Breast epithelium (tissue), 4 donors: ENCODE measurements at places on chromosomes 1 and 21. TPM values are rescaled to one million over a fixed set of nuclear protein-coding genes. Genes with fewer than 3 reads are reported as not detected.

Gene PADI4
- 1.3 TPM for total RNA-seq

GRCh38 chr1:27604579-27605299, 795 bp upstream of the AHDC1 start:
- peak overlapping the region; percentile 92 for H3K4me3 ChIP-seq
- H3K36me3 ChIP-seq = no peaks in the 10 kb centered on the region
- no peak for DNase-seq
- H3K27ac ChIP-seq = peak overlapping the region; percentile 97

DNA sequence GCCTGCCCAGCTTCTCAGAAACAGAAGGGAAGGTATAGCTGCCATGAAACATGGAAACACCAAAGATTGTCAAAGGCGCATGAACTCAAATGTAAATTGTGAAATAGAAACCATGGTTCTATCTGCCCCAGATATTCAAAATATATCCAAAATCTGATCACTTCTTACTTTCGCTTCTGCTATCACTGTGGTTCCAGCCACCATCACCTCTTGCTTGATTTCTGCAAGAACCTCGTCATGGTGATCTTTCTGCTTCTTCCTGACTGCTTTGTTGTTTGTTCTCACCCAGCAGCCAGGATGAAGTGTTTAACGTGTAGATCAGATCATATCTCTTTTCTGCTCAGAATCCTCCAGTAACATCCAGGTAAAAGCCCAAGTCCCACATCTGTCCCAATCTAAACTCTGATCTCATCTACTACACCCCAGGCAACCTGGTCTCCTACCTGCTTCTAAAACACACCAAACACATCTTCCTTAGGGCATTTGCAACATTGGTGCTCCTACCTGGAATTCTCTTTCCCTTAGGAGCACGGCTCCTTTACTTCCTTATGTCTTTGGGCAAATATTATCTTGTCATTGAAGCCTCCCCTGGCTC, 10.5 kb upstream of the LMO4 start:
- no peaks in the 10 kb centered on the region for H3K4me1 ChIP-seq
- H3K36me3 ChIP-seq = no peaks in the 10 kb centered on the region
- no peak overlapping the region for H3K4me3 ChIP-seq
- no peak for DNase-seq
- H3K27ac ChIP-seq = no peak overlapping the region
- no peaks in the 10 kb centered on the region for H3K27me3 ChIP-seq

DNA sequence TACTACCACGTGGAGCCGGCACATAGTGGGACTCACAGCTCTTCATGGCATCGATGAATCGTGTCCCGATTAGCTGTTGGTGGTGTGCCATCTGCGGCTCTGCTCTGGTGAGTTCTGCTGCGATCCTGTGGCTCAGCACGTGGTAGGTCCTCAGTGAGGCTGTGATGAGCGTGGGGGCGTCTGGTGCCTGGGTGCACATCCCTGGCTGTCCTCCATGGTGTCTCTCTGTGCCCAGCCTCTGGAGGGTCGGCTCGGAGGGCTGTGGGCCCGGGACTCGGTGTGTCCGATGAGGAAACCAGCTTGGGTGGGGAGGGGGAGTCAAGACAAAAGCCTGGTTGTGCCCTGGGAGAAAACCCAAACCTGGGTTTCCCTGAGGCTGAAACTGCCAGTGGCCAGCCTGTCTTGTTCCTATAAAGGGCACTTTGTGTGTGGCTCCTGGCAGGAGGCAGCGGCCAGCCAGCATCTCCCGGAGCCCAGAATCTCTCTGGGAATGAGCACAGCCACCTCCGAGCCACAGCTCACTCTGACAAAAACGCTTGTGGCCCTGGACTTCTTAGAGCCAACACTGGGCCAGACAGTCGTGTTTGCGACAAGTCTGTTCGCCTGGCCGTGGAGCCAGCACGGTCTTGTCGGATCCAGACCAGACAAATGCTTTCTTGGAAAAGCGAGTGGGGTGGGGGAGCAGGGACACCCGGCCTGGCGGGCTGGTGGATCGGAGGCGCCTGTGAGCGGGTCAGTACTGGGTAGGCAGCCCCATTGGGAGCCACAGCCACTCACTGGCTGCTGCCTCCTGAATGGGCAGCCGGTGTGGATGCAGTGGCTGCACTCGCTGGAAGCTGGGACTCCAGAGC, 31.8 kb downstream of the SPSB1 start:
- H3K36me3 ChIP-seq = no peaks in the 10 kb centered on the region
- peaks cover 18% of the 10 kb centered on the region for H3K4me1 ChIP-seq
- H3K27ac ChIP-seq = peak overlapping the region; percentile 74
- H3K4me3 ChIP-seq = peak overlapping the region; percentile 5
- no peak for DNase-seq
- no peaks in the 10 kb centered on the region for H3K27me3 ChIP-seq

DNA sequence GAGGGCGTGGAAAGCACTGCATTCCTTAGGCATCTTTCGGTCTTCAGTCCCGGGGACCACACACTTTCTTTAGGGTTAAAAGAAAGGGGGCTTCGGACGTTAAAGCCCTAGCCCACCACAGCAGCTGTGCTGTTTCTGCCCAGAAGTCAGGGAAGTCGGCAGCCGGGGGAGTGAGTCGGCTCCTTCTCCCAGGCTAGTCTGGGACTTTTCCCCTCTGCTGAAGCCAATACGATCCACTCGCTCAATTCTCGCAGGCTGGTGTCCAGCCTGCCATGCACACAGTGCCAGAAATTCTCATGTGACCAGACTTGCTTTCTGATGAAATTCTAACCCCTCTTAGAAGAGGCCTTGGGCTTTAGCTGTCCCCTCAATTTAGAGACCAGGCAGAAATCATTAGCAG, 67.7 kb downstream of the BCAR3 start:
- no peaks in the 10 kb centered on the region for H3K27me3 ChIP-seq
- no peaks in the 10 kb centered on the region for H3K36me3 ChIP-seq
- peak overlapping the region; percentile 67 for H3K4me3 ChIP-seq
- H3K4me1 ChIP-seq = peaks cover 4% of the 10 kb centered on the region

GRCh38 chr1:160018347-160018746, 13.4 kb downstream of the PIGM start:
- DNase-seq = no peak
- H3K4me1 ChIP-seq = no peaks in the 10 kb centered on the region
- H3K4me3 ChIP-seq = no peak overlapping the region
- H3K27me3 ChIP-seq = no peaks in the 10 kb centered on the region
- H3K27ac ChIP-seq = no peak overlapping the region

GRCh38 chr1:112731451-112731850, 16.3 kb upstream of the PPM1J start:
- no peak for DNase-seq
- no peaks in the 10 kb centered on the region for H3K4me1 ChIP-seq
- H3K36me3 ChIP-seq = no peaks in the 10 kb centered on the region
- H3K27ac ChIP-seq = no peak overlapping the region
- no peak overlapping the region for H3K4me3 ChIP-seq

Gene DNAI4
- 26.2 TPM for total RNA-seq

GRCh38 chr1:59556398-59556797, 258.4 kb upstream of the HOOK1 start:
- H3K4me1 ChIP-seq = no peaks in the 10 kb centered on the region
- H3K27me3 ChIP-seq = no peaks in the 10 kb centered on the region
- no peak for DNase-seq

Gene PODN
- total RNA-seq = 83.1 TPM

Gene SYNJ1
- 11.0 TPM for total RNA-seq

Gene NEXN
- total RNA-seq = 17.3 TPM

DNA sequence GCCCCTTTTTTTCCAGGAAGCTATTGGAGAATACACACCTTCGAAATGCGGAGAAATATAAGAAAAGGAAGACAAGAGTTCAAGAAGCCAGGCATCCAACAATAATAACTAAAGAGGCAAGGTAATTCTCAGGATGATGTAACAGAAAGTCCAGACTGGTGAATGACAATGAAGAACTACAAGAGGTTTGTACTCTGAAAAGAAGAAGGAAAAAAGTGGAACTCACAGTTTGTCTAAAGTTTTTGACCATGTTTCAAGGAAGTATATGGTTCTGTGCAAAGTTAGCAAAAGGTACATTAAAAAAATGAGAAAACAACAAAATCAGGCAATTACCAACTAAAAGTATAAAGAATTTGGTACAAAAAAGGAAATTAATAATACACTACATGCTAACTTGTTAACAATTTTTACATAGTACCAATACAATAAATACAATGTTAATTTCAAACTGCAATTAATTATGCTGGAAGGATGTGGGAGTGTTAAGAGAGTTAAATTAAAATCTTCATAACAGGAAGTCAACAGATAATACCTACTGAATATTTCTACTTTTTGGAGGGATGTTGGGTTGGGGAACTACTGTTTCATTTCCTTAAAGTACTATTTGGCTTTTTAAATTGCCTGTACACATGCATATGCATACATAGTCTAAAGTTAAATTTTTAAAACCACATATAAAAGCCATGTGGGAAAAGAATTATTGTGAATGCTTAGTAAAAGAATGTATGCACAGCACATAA, 12.9 kb upstream of the CD55 start:
- no peak overlapping the region for H3K27ac ChIP-seq
- no peak overlapping the region for H3K4me3 ChIP-seq
- H3K4me1 ChIP-seq = no peaks in the 10 kb centered on the region
- H3K27me3 ChIP-seq = no peaks in the 10 kb centered on the region
- no peaks in the 10 kb centered on the region for H3K36me3 ChIP-seq

Gene CSF3R
- 17.3 TPM for total RNA-seq

Gene GJA5
- total RNA-seq = 4.2 TPM

GRCh38 chr1:18326211-18326897, 154.4 kb upstream of the KLHDC7A start:
- no peak overlapping the region for H3K27ac ChIP-seq
- no peak overlapping the region for H3K4me3 ChIP-seq
- no peaks in the 10 kb centered on the region for H3K4me1 ChIP-seq
- H3K36me3 ChIP-seq = no peaks in the 10 kb centered on the region
- DNase-seq = no peak

Gene AGO3
- total RNA-seq = 28.2 TPM

DNA sequence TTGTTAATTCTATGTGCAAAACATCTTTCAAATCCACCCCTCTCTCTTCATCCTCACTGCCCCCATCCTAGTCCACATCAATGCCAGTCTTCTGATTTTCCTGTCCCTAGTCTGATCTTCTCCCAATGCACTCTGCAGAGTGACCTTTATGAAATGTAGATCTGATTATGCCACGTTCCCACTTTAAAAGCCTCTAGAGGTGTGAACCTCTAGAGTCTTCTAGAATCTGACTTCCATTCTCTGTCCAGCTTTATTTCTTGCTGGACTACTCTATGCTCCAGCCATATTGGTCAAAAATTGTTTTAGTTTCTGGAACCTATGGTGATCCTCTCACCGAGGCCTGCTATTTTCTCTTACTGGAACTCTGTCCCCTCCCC, 32.5 kb downstream of the ZNF648 start:
- no peak for DNase-seq
- H3K36me3 ChIP-seq = no peaks in the 10 kb centered on the region
- H3K4me3 ChIP-seq = peak overlapping the region; percentile 69
- H3K27me3 ChIP-seq = no peaks in the 10 kb centered on the region
- peak overlapping the region; percentile 94 for H3K27ac ChIP-seq
- no peaks in the 10 kb centered on the region for H3K4me1 ChIP-seq

DNA sequence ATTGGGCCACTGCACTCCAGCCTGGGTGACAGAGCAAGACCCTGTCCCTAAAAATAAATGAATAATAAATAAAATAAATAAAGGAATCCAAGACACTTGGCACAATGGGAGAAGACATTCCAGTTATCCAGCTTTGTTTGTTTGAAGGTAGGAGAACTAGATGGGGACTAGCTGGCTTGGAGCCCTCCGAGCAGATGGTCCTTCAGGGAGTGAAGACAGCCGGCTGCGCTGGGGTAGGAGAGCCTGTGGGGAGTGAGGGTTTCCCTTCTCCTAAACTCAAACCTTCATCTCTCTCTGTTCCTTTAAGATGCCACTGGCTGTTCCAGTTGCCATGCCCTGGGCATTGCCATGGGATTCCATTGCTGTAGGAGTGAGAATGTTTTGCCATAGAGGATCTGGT, 120.6 kb downstream of the NAV1 start:
- H3K27me3 ChIP-seq = no peaks in the 10 kb centered on the region
- no peak overlapping the region for H3K4me3 ChIP-seq
- no peak for DNase-seq
- H3K27ac ChIP-seq = no peak overlapping the region

Gene TAS1R1
- total RNA-seq = 0.16 TPM

Gene FNDC5
- total RNA-seq = not detected

DNA sequence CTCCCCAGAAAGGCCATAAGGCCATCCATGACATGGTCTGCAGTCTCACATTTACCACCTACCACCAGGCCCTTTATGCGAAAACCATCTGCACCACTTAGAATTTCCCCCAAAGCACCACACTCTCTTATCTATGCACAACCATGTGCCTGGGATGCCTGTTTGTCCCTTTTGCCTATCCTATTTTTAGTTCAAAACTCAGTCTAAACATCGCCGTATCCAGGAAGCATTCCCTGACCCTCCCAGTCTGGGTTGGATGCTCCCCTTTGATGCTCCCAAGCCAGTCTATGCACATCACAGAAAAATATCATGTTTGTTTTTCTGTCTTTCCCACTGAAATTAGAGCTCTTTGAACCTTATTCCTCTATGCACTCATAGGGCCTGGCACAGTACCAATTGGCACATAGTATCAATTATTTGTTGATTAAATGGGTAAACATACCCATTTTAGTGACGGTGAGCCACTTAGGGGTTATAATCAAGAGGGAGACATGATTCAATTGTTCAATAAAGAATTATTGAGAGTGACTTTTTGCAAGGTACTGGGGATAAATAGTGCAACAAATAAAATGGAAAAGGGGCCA, 6.7 kb downstream of the MPL start:
- no peaks in the 10 kb centered on the region for H3K36me3 ChIP-seq
- H3K27me3 ChIP-seq = no peaks in the 10 kb centered on the region
- DNase-seq = no peak
- H3K4me1 ChIP-seq = no peaks in the 10 kb centered on the region

DNA sequence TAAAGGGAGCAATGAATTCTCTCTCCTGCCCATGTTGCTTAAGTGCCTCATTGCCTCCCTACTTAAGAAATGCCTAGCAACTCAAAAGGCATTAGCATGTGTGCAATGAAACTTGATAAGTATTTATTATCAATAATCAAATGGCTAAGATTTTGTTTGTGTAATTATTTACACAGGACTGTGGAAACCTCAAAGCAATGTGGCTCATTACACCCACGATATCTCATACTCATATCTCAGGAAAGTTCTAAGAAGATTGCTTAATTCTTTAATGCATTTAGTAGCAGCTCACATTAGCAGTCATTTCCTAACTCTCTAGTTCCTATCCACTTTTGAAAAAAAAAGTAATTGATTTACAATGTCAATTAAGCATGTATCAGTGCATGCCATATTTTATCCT, 253.3 kb downstream of the DUSP10 start:
- no peak for DNase-seq
- H3K27me3 ChIP-seq = no peaks in the 10 kb centered on the region
- no peaks in the 10 kb centered on the region for H3K4me1 ChIP-seq
- no peak overlapping the region for H3K4me3 ChIP-seq
- H3K27ac ChIP-seq = no peak overlapping the region

- H3K27ac ChIP-seq = no peak overlapping the region
- H3K4me1 ChIP-seq = no peaks in the 10 kb centered on the region
- no peaks in the 10 kb centered on the region for H3K36me3 ChIP-seq
Measured at GRCh38 chr1:96473791-96474434, 247.7 kb upstream of the PTBP2 start.

Gene PEX19
- 80.1 TPM for total RNA-seq
